Stimulated activated naive B cell treated with anti-CD40 and anti-IgM and Interleukin-4, amounts not matched to agents 10 μg/mL and 1 μg/mL and 100 μg/mL, for 72 hours (primary cell): ENCODE measurements at places on chromosomes 16 and 17.

DNA sequence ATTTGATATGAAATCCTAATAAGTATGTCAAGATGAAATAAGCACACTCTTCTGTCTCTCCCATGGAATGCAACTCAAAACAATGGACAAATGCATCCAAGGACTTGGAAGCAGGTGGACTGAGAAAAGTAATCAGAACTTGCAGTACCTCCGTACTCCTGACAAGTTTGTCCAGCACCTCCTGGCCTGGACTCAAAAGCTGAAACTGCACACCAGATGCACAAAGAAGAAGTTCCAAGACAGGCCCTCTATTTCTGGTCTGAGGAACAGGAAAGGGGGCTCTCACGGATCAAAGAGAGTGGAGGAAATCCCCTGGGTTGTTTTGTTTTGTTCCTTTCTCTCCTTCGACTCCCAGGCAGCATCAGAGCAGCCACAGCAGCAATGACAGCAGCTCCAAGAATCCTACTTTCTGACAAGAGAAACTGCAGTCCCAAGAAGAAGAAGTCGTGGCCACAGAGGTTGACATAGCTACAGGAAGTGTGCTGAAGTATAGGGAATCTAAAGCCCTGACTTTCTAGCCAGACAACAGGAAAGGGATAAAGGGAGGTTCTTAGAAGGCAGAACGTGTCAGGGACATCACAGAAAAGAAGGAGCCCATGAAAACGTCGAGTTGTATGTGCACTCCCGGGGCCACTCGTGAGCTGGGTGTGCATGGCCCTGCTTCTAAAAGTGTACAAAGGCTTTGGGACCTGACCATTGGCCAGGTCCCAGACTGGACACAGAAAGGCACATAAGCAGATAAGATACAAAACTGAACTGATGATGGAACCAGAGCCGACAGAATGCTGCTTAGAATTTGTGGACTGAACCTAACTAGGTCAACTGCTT, 29.3 kb downstream of the AKAP10 start:
- peaks cover 17% of the 10 kb centered on the region for H3K4me1 ChIP-seq
- H3K4me3 ChIP-seq, result peak overlapping the region; percentile 33
- DNase-seq, result no peak
- no peaks in the 10 kb centered on the region for H3K27me3 ChIP-seq
- peaks cover 51% of the 10 kb centered on the region for H3K36me3 ChIP-seq

- peaks cover 17% of the 10 kb centered on the region for H3K27me3 ChIP-seq
- H3K4me1 ChIP-seq, result peaks cover 21% of the 10 kb centered on the region
- DNase-seq, result no peak
- H3K4me3 ChIP-seq, result no peak overlapping the region
- no peak overlapping the region for H3K27ac ChIP-seq
Observed at GRCh38 chr17:29050176-29050575, 7.2 kb downstream of the PIPOX start.

DNA sequence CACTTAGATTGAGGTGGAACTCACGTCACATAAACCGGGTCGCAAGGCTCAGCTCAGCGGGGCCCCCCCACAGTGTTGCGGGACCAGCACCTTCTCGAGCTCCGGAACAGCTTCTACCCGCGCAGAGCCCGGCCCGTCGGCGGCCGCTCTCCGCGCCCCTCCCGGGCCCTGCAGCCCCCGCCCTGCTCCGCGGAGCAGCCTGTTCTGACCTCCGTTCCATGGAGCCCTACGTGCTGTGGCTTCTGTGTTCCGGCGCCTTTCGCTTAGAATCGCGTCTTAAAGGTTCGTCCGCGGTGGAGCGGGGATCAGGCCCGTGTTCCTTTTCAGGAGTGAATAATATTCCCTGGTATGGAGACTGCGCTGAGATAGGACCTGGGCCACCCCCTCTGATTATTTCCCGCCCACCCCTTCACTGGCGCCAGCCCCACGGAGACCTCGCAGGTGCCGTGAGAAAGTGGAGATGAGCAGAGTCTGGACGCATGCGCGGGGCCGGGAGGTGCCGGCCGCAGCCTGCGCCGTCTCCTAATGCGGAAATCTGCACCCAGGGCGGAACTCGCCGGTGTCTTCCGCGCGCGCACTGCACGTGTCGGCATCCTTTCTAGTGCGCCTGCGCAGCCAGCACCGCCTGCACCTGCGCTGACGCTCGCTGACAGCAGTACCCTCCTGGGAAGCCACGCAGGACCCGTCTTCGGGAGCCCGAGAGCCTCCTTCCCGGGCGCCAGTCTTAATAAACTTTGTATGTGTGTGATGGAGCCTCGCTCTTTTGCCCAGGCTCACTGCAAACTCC, 30.9 kb downstream of the ZNF778 start:
- no peak for DNase-seq
- H3K27me3 ChIP-seq, result no peaks in the 10 kb centered on the region

DNA sequence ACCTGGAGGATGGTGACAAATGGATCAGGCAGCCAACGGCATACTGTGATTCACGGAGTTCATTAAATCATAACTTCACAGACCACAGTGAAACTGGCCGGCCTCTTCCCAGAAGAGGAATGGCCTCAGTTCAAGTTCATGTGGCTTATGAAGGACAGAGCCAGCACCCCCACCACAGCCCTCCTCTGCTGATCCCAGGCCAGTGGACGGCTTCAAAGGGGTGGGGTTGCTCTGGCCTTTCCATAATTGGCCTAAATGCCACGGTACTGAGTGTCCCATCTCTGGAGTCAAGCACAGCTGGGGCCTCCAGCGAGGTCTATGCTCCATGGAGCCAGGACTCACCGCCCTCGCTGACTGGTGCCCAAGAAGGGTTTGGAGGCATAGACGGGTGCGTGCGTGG, 21.4 kb downstream of the GALNS start:
- H3K36me3 ChIP-seq, result peaks cover 39% of the 10 kb centered on the region
- no peak overlapping the region for H3K4me3 ChIP-seq

- peaks cover 23% of the 10 kb centered on the region for H3K4me1 ChIP-seq
- peaks cover 26% of the 10 kb centered on the region for H3K36me3 ChIP-seq
- H3K4me3 ChIP-seq, result peak overlapping the region; percentile 52
- H3K27me3 ChIP-seq, result no peaks in the 10 kb centered on the region
- H3K27ac ChIP-seq, result peak overlapping the region; percentile 14
Observed at GRCh38 chr17:784143-784542, 2.0 kb downstream of the MRM3 start.

DNA sequence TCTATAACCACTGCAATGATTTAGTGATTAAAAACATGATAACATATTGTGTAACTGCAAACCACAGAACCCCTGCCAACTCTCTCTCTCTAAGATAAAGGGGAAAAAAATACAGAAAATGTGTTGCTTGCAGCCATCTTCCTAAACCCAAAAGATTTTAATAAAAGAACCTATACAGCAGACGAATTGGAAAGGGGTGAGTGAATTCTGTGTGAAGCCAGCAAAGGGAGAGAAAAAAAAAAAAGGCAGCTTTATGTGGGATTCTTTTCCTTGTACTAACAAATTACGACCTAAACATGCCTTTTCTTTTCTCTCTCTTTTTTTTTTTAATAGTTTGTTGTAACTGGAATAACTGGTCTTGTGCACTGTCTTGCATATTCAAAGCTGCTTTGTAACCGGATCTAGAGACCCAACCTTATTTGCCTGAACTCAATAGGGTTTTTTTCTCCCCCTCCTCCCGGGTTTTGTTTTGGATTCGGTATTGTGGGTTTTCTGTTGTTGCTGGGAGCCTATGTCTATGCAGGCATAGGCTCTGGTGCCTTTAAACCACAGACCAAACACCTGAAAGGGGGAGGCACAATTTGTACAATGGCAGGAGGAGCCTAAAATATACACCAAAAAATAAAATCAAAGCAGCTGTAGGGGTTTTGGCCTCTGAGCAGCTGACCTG, 7.0 kb upstream of the ZFHX3 start:
- H3K27ac ChIP-seq, result no peak overlapping the region
- DNase-seq, result no peak
- H3K4me3 ChIP-seq, result no peak overlapping the region
- no peaks in the 10 kb centered on the region for H3K36me3 ChIP-seq
- H3K27me3 ChIP-seq, result peaks cover 21% of the 10 kb centered on the region

DNA sequence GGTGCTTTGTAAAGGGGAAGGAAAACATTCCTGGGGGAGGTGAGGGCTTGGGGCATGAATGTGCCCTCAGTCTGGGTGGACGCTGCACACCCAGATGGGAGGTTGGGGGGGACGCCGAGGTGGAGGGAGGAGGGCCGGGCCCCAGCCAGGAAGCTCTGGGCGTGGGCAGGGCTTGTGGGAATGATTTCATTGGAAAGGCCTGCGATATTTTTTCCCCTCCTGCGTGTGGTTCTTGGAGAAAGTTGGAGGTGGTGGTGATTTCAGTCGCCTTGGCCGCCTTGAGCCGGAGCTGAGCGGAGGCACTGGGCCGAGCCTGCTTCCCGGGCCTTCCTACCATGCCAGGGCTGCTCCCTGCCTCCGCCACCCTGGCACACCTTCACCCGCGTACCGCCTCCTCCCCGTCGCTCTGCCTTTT, 26.4 kb upstream of the CLEC18A start:
- DNase-seq, result no peak
- H3K36me3 ChIP-seq, result peaks cover 35% of the 10 kb centered on the region
- H3K4me1 ChIP-seq, result peaks cover 7% of the 10 kb centered on the region
- H3K27me3 ChIP-seq, result no peaks in the 10 kb centered on the region
- no peak overlapping the region for H3K4me3 ChIP-seq

DNA sequence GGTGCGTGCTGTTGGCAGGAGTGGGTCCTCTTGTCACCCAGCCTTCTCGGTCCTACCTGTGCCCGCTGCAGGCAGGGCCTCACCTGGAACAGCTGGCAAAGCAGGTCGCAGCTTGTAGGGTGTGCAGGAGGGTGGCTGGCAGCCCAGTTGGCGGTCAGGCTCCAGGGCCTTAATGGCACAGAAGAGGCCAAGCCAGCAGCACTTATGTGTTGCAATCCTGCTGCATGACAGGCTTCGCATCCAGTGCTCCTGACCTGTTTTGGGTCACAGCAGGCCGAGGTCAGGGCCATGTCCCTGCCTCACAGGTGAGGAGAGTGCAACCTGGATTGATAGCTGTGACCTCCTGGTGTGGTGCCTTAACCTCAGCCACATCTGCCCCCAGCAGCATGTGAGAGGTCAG, 31.9 kb downstream of the ZC3H18 start:
- no peak for DNase-seq
- no peaks in the 10 kb centered on the region for H3K27me3 ChIP-seq
- H3K27ac ChIP-seq, result no peak overlapping the region

DNA sequence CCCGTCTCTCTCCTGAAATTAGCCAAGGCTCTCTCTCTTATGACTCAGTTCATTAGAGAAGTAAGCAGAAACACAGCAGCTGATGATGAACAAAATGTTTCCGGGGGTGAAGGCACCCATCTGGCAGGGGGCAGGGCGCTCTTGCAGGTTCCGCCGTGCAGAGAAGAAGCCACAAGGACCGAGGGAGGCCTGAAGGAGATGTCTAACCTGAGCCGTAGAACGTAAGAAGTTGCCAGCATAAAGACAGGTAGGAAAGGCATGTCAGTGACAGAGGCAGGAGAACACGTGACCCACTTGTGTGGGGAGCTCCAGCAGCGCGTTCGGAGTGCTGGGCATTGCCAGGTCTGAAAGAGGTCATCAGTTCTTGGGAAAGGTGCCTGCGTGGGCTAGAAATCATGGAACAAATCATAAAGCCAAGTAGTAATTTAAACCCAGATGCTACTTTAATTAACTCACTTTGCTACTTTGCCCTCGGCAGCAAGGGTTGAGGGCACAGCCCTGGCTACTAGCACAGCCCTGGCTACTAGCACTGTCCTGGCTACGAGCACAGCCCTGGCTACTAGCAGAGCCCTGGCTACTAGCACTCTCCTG, 198.6 kb downstream of the RPTOR start:
- H3K4me1 ChIP-seq, result peaks cover 9% of the 10 kb centered on the region
- H3K27me3 ChIP-seq, result no peaks in the 10 kb centered on the region
- peaks cover 39% of the 10 kb centered on the region for H3K36me3 ChIP-seq
- no peak for DNase-seq
- H3K4me3 ChIP-seq, result no peak overlapping the region

DNA sequence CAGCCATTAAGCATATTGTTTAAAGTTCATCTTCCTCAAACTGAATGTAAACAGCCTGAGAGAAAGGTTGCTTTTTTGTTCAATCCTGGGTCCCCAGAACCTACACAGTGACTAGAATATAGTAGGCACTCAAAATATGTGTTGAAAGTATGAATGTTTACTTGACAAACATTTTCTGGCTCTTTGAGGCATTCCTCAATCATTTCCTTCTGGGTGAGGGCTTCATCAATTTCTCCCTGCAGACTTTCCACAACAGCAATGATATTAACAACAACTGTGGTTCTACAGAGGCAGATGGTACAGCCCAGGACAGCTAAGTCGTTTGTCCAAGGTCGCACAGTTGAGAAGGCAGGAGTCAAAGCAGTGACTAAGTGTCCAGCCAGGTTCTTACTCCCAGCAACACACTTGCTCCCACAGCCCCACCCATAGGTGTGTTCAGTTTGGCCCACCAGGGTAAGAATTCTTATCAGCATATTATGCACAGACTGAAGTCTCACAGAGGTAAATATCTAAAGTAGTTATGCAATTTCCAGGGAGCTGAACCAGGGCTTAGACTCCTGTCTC, 61.1 kb downstream of the HS3ST3B1 start:
- no peaks in the 10 kb centered on the region for H3K27me3 ChIP-seq
- no peak overlapping the region for H3K4me3 ChIP-seq
- H3K27ac ChIP-seq, result no peak overlapping the region
- peaks cover 33% of the 10 kb centered on the region for H3K4me1 ChIP-seq

- no peaks in the 10 kb centered on the region for H3K27me3 ChIP-seq
- H3K4me3 ChIP-seq, result no peak overlapping the region
- no peak overlapping the region for H3K27ac ChIP-seq
- no peaks in the 10 kb centered on the region for H3K4me1 ChIP-seq
- DNase-seq, result no peak
Observed at GRCh38 chr16:77077256-77077922, 113.6 kb upstream of the MON1B start.

DNA sequence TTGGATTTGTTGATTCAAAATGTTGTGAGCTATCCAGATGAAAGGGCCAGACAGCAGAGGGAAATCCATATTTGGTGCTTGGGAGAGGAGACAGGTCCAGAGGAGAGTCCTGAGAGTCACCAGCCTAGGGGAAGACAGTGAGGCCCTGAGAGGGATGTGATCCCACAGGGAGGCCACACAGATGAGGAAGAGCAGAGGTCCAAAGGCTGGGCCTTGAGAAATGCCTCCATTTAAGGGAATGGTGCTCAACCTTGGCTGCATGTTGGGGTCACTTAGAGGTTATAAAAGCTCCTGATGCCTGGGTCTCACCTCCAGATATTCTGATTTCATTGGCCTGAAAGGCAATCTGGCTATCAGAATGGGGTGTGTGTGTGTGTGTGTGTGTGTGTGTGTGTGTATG, 194.9 kb downstream of the UTP18 start:
- no peak overlapping the region for H3K27ac ChIP-seq
- H3K36me3 ChIP-seq, result no peaks in the 10 kb centered on the region
- H3K27me3 ChIP-seq, result peaks cover 10% of the 10 kb centered on the region

DNA sequence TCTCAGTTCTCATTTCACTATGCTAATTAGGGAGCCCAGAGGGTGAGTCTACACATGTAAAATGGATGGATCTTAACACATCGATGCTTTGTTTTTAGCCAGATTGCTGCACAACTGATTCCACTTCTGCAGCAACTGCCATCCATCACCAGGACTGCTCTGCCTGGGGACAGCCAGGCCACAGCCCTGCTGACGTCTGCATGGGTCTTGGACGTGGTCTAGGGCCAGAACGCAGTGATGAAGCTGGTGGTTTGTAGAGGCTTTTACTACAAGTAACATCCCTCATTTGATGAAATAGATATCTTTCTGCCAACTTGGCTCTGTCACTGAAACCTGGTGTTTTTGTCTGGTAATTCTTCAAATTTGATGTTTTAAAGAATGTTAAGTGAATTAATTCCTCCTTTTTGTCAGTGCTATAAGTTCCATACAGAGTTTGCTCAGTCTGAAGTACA, 50.6 kb downstream of the MARCHF10 start:
- no peak overlapping the region for H3K27ac ChIP-seq
- no peaks in the 10 kb centered on the region for H3K36me3 ChIP-seq
- H3K4me3 ChIP-seq, result no peak overlapping the region
- no peaks in the 10 kb centered on the region for H3K4me1 ChIP-seq
- H3K27me3 ChIP-seq, result peaks cover 8% of the 10 kb centered on the region
